CD4-positive, alpha-beta T cell (primary cell): ENCODE measurements at places on chromosomes 4 and X.

- DNase-seq = no peak
Observed at GRCh38 chr4:20612313-20612712, 87.9 kb upstream of the PACRGL start.

GRCh38 chrX:112641449-112641848, 38.3 kb downstream of the LHFPL1 start:
- DNase-seq = no peak

- no peak for DNase-seq
Observed at GRCh38 chrX:31036895-31037294, 34.9 kb downstream of the FTHL17 start.

DNA sequence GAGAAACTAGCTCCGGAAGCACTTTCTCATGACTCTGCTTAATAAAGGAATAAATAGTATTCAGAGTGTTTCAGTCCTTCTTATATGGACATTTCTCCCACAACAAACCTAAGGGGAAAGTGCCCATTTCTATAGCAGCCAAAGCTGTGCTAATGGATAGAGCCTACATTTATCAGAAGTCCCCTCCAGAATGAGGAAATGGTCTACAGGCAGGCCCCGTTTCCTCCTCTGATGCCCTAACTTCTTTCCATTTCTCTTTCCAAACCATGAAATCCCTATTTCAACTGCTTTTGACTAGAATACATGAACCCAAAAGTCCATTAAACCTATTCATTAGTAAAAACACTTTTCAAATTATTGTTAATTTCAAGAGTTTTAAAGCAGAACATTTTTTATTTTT, 4.5 kb downstream of the ACSL1 start:
- DNase-seq = no peak

GRCh38 chrX:13005661-13006473, 31.0 kb downstream of the TMSB4X start:
- peak; percentile 63 for DNase-seq

DNA sequence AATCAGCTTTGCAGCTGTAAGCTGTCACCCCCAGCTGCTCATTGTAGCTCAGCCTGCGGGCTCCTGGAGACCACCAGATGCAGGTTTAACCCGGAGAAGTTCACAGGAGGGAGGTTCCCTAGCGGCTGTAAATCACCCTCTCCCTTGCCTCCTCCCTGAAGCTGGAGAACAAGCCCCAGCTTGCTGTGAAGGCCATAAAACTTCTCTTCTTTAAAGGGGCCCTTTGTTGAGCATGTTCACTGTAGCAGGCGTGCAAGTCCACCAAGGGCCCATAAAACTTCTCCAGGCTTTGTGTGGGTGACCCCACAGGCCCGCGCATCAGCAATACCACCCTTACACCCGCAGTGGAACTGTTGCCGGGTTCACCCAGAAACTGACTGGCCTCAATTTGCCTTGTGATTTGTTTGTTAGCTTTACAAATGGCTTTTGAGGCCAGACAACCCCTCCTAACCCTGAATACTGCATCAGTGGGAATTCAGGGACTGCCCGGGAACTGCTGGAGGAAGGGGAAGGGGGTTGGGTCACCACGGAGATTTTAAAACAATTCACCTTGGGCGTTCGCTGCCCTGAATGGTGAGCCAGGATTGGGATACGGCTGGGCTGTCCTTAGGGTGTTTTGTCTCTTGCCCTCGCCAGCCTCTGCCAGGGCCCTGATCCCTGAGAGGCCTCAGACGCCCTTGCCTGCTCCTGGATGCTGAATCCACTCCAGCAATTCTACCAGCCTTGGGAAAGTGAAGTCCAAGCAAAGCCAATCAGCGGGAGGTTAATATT, 49.5 kb upstream of the ATP6AP2 start:
- DNase-seq = no peak

- no peak for DNase-seq
Observed at GRCh38 chr4:184978211-184978610, 40.1 kb upstream of the HELT start.

DNA sequence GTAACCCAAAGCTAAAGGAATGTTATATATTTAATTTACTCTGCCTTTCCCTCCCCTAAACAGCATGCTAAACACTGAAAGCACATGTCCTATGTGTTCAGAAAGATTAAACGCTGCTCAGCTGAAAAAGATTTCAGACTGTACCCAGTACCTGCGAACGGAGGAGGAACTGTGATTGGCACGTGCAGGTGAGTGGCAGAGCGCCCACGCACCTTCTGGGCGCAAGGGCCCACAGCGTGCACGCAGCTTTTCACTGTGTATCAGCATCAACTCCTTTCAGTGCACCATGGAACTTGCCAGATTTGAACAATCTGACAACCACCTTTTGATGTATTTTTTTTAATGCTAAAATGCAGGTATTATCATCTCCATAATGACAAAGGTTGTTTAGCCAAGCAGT, 87.7 kb downstream of the RFC1 start:
- DNase-seq = no peak

- DNase-seq = no peak
Observed at GRCh38 chrX:24396236-24396930, 35.9 kb downstream of the SUPT20HL1 start.

DNA sequence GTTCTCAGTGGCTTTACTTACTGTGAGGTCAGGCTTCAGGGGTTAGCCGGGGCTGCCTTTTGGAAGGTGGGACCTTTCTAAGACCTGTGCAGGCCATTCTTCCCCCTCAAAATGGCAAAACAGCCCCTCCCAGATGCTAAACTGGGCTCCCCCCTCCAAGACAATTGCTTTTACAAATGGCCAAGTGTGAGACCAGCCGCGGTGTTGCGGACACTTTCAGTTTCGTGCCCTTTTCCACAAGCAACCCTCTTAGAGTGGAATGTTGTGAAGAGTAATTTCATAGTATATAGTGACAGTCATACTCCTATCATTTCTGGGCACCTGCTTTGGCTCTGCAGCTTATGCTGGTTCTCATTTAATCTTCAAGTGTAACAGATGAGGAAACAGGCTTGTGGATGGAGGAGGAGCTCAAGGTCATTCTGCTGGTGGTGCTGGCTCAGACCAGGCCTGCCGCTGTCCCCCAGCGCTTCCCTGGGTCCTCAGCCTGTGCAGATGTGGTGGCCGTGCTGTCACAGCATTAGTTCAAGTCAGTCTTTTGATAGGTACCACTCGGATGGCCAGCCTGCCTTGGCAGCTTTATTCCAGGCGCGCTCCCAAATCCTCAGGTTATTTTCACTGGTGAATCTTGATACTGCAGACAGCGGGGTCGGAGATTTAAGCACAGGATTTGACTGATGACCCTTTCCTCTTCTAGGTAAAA, 55.0 kb upstream of the TADA2B start:
- no peak for DNase-seq

GRCh38 chr4:169207436-169208089, 63.2 kb downstream of the SH3RF1 start:
- DNase-seq = no peak

DNA sequence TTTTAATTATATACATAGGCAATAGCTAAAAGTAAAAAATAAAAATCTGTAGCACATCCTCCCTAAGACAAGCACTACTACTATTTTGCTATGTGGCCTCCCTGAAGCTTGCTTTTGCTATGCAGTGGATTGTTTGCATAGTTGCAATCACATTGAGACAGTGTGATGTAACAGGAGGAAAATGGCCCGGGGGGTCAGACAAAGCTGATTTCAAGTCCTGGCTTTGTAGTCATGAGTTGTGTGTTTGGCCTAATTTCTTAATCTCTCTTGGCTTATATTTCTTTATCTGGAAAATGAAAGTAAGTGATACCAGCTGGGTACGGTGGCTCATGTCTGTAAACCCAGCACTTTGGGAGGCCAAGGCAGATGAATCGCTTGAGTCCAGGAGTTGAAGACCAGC, 166.6 kb downstream of the LHFPL1 start:
- no peak for DNase-seq

- no peak for DNase-seq
Observed at GRCh38 chr4:113006632-113007031, 42.8 kb upstream of the ANK2 start.

- DNase-seq = no peak
Observed at GRCh38 chr4:25209702-25210101, 24.1 kb upstream of the PI4K2B start.

- DNase-seq = no peak
Observed at GRCh38 chr4:144213371-144213770, 72.9 kb upstream of the GYPA start.

DNA sequence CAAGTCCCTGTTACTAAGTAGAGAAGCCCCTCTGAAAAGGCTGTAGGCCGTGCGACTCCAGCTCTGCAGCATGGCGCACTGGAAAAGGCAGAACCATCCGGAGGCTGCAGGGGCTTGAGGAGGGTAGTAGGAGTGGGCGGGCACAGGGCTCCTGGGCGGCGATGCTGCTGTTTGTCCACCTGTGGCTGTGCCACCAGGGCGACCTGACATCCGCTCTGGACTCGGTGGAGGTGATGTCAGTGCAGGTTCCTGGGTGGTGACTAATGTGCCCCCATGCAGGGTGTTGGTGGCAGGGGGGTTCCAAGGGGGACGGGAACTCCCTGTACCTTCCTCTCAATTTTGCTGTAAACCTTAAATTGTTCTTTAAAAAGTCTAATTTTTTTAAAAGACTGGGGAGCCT, 58.3 kb downstream of the PCGF3 start:
- no peak for DNase-seq

GRCh38 chr4:96471956-96472867, 632.3 kb downstream of the PDHA2 start:
- DNase-seq = no peak

DNA sequence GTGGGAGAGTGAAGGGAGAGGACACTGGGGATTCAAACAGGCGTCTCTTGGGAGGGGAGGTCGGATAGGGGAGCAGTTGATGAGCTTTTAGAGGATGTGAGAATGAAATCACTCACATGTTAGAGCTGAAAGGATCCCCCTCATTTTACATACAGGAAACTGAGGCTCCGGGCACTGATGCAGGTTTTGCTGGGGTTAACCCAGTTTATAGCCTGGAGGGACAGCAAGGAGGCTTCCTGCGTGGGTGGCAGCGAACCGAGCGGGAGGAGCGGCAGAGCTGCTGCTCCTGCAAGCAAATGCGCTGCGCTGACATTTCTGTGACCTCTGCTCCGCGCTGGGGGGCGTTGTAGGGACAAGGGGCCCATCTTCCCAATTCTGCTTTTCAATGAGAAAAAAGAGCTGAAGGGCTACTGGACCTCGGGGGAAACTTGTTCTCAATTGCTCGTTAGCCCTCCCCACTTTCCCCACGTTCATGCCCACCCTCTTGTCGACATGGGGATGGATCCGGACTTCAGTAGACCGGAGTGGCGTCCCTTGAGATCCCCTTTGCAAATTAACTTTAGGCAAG, 1.2 kb upstream of the NEUROG2 start:
- DNase-seq = no peak

GRCh38 chr4:164876700-164877324, at the start of gene APELA:
APELA (plus strand) TSS chr4:164877178; CDS start chr4:164877332, 154 bp downstream.
- DNase-seq = no peak

DNA sequence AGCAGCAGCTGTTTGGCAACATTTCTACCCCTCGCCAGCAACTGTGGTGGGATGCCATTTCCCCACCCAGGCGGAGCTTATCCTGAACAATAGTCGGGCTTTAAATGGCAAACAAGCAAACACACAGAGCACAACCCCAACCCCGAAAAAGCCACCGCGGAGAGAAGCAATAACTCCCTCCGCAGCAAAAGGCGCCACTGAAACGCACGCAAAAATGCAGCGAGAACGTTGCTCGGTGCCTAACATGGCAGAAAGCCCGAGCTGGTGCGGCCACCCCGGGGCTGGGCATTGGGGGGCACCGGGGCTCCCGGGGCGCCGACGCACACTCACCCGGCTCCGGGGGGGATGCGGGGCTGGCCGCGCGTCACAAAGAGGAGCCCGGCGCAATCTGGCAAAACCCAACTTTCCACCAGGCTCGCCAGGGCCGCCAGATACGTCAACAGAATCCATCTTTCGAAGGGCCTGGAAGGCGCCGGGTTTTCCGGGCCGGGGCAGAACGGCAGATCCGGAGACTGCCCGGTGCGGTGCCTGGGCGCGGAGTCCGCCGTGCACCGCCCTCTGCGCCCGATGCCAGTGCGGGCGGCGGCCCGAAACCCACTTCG, 818 bp downstream of the RAI2 start:
- no peak for DNase-seq

DNA sequence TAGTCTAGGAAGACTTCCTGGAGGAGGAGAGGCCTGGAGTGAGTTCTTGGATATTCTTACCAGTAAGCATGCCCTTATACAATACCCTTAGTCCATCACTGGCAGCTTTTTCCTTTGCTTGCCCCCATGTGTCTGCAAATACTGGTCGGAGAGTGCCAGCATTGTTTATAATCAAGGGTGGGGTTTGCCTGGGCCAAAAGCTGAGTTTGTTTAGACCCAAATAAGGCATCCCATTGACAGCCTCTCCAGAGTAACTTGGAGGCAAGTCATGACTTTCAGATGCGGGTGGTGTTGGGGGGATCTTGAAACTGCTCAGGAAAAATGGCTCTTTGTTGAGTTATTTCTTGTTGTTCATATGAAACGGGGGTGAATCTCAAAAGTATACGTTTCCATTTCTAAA, 258.4 kb upstream of the TAPT1 start:
- DNase-seq = no peak

GRCh38 chr4:55321707-55322264, 24.3 kb upstream of the SRD5A3 start:
- DNase-seq = peak; percentile 55

DNA sequence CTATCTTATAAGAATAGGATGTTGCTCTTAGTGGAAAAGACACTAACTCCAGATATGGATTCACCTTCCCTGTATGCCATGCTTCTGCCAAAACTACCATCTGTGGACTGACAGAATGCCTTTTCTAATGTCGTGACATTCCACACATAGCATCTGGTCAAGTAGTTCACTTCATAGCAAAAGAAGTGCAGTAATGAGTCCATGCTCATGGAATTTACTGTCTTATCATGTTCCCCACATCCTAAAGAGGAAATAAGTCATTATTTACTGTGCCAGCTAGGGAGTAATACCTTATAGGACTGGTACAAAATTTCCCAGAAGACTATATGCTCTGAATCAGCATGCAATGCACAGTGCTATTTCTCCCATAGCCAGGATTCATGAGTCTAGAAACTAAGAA, 562.4 kb downstream of the TLL1 start:
- DNase-seq = no peak

- no peak for DNase-seq
Observed at GRCh38 chrX:7515681-7516413, 327.1 kb upstream of the VCX start.

- peak; percentile 34 for DNase-seq
Observed at GRCh38 chr4:139167774-139168444, 9.1 kb downstream of the ELF2 start.

DNA sequence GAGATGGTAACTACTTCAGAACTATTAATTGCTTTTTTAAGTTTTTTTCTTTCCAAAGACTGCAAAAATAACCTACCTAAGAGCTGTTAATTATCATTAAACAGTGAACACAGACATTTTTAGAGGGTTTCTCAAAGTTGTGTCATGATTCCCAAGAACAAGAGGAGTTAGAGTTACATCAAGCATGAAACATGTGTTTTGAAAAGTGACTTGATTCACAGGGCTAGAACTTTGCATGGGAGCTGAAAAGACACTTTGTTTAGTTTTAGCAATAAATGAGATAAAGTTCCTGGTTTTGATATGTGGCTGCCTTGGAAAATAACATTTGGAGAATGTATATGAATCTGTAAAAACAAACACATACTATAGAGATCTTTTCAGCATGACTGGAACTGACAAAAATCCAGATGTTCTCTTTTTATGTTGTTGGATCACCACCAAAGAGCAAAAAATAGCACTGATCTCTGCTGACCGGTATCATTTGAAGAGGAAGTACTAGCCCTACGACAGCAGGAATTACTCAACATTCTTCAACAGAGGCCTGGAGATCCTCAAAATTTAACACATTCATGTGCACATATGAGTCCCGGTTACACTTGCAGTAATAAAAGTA, 173.0 kb upstream of the PCDH18 start:
- no peak for DNase-seq

GRCh38 chrX:149073479-149073878, 431.6 kb downstream of the IDS start:
- DNase-seq = no peak

GRCh38 chr4:79247695-79248394, 78.0 kb downstream of the NAA11 start:
- no peak for DNase-seq
